NCI-H1105 treated with DMSO at 0.1 percent for 48 hours (cell line): ENCODE measurements at places on chromosomes 2 and 18.

GRCh38 chr2:220847589-220847988, 724.5 kb downstream of the EPHA4 start:
- DNase-seq, result no peak

- no peak for DNase-seq
These were observed 132.3 kb upstream of the PELI1 start for GRCh38 chr2:64276417-64277095.

DNA sequence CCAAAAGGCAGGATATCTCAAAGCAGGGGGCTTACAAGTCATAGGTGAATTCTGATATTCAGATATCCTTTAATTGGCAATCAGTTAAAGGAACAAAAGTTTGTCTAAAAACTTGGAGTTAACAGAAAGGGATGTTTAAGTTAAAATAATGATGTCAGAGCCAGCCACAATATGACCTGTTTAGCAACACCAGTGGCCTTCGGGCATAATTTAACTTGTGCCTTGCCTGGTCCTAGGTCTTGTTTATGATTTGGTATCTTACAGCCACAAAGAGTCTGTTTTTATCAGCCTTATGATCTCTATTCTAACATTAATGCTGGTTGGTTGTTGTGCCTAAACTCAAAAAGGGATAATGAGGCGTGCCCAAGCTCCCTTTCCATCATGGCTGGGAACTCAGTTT, 252.9 kb downstream of the RNF152 start:
- DNase-seq, result no peak

DNA sequence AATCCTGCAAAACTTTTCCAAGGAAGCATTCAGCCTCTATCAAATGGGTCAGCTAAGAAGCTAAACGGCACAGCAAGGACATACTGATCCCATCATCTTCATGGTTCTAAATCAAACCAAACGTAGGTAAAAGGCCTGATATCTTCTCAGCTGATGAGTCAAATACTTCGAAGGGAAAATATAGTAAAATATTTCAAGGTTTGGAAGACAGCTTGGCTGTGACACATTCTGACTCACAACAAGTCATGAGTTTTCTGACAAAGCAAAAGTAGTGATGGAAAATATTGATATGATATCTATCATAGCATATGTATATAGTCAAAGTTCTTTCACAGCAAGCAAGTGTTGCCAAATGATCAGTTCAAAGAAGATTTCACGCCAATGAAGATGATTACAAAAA, 31.5 kb downstream of the DOCK10 start:
- no peak for DNase-seq

DNA sequence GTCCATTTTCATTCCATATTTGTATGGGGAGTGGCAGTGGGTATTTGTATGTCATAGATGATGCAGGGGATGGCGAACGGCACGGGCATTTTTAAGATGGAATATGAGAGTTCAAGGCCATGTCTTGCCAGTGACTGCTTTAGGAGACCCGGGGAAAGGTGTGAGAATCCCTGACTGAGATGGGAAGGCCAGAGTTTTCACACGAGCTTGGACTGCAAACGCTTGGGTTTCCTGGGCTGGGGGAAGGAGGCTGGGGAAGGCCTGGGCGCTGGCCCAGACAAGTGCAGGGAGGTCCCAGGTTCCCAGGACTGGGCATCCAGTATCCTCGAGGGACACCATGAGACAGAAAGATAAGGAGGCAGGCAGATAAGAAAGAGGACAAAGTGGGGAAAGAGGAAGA, 35.2 kb downstream of the CNGA3 start:
- DNase-seq, result no peak

- DNase-seq, result no peak
These were observed 200.3 kb upstream of the ID2 start for GRCh38 chr2:8481463-8482009.

DNA sequence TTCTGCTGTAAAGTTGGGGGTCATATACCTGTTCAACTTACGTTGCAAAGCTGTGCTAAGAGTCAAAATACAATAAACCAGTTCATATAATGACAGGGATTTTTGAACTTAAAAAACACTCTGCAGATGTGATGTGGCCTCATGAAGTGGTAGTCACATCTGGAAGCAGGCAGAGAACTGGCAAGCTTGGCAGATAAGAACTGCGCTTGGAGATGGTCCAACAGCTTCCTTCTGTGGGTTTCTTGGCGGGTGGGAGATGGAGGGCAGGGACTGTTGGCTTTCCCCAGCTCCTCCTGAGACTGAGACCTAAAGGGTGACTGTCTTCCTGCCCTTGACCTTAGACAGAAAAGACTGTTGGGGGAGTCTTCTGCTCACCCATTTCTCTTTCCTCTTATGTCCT, 140.4 kb downstream of the CTIF start:
- DNase-seq, result no peak

DNA sequence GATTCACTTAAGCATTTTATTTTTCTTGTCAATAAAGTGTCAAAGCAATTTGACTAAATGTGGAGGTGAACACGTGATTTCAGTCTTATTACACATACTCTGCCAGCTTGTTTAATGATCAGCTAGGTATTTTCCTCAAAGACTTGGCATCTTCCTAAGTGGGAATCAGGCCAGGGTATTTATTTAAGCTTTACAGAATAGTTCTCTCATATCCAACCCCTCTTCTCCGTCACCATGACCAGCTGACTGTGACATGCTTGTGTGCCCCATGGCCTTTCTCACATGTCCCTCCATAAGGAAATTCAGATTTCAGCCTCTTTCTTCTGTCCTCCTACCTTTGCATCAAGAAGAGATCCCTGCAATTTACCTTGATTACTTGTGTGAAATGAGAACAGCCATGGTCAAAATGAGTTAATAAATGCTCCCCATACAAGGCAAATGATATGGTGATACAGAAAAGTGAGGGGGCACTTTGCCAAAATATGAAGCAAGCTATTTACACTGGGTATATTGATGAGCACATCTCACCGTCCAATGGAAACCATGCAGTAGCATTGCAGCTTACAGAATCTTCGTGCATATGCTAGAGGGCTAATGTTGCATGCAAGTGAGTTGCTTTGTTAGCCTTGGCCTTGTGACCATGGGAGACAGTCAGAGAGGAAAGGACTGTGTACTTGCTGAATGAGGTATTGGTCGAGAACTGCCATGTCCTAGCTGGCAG, 202.2 kb downstream of the RNF152 start:
- DNase-seq, result no peak

- peak; percentile 34 for DNase-seq
These were observed 786 bp downstream of the POLE4 start for GRCh38 chr2:74959106-74959751.

- no peak for DNase-seq
These were observed 74.8 kb downstream of the AKAIN1 start for GRCh38 chr18:5122272-5122671.

- no peak for DNase-seq
These were observed 25.0 kb downstream of the SFT2D3 start for GRCh38 chr2:127726158-127726880.

- DNase-seq, result no peak
These were observed 1.2 kb downstream of the CPSF3 start for GRCh38 chr2:9424447-9425164.

DNA sequence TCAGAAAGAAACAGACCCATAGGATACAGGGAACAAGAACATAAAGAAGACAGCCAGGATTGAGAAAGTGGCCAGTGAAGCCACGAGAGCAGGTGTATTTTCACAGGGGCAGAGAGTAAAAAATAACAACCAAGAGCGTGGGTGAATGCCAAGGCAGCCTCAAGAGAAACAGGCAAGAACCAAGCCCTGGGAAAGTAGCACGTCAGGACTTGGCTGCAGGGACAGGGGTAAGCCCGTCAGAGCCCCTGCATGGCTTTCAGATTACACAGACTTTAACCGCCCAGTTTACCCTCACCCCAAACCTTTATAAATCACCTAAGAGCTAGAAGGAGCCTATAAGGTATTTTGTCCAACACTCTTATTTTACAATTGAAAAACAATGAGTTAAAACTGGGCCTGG, 43.7 kb downstream of the ARL4C start:
- no peak for DNase-seq

DNA sequence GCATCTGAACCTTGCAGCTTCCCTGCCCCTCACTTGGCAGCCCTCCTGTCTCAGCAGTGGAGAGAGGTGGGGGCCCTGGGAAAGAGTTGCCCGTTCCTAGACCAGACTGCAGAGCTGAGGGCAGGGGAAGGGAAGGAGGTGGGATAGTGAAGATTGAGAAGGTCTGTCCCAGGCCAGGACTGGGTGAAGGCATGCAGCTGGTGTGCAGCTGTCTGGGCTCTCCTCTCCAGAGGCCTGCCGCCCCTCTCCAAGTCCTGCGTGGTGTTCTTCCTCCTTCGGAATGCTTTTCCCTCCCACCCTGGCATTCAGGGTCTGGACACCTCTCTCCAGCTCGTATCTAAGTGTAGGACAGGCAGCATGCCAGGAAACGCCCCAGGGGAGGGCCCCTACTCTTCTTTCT, 323.5 kb downstream of the CELF4 start:
- DNase-seq, result no peak

DNA sequence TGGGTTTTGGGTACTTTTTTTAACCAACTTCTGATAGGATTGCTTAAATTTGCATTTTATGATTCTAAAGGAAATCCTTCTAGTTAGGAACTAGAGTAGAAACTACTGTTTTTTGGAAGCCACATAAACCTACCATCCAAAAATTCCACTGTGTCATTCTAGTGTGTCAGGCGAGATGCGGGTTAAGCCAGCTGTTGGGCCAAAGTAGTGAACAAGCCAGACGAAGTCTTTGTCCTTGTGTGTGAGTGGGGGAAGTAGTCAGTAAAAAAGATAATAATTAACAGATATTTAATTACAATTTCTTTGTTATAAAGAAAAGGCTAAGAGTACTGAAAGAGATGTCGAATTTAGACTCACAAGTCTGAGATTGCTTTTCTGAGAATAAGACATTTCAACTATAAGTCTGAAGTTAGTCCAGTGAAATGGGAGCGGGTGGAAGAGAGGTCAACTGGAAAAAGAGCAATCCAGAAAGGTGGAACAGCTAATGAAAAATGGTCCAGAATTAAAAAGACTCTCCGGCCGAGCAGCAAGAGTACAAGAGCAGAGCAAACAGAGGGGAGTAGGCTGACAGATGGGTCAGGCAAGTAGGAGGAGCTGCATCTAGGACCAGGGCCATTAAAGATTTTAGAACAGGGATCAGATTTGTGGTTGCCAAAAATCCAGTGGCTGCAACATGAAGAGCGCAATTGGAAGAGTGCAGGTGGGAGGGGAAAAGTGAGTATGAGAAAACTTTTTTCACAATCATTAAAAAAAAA, 1.5 kb downstream of the EPB41L5 start:
- DNase-seq, result no peak

DNA sequence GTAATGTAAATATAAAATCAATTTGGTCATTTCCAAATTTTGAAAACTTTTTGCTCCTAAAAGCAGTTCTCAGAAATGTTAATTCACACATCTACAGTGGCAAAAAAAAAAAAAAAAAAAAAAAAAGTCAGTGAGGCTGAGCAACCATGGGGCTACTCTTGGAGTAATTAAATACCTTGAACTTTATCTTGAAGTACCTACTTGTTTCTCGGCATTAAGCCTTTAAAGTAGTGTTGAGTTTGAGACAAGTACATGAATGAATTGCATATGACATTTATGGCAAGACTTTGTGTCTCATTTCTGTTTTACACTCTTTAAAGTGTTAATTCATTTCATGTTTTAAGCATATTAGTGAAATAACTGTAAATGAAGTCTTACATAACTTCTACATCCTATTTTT, 613.3 kb downstream of the XIRP2 start:
- DNase-seq, result no peak

GRCh38 chr2:43542285-43542933, 53.4 kb downstream of the THADA start:
- DNase-seq, result peak; percentile 35

GRCh38 chr2:213002383-213002782, 149.0 kb downstream of the IKZF2 start:
- no peak for DNase-seq

- DNase-seq, result no peak
These were observed 12.5 kb upstream of the GEMIN6 start for GRCh38 chr2:38765551-38765950.

GRCh38 chr2:603869-604268, 73.3 kb downstream of the TMEM18 start:
- DNase-seq, result no peak

DNA sequence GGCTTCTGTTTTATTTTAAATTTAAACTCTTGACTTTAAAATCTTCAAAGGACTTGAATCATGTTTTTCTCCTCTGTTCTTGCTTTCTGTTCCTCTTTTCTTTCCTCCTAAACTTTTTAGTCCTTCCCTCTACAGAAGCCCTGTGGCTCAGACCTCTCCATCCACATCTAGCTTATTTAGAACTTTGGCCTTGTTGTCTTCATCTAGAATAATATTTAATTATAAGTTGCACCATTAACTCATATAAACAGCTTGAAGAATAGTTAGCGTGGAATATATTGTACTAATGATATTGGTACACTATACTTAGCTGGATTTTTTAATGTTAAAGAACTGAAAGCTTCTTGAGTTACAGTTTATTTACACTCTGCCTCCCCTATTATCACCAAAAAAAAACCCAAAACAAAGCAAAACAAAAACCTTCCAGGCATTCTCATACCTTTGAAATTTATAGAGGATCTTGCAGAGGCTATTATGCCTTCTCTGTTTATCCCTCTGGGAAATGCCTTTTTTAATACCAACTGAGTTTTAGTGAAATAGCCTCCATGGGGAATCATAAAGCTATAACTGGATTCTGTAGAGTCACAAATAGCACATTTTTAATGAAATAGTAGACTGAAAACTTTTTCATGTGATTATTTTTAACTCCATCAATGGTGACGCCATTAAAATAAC, 9.2 kb upstream of the CCDC141 start:
- DNase-seq, result no peak

DNA sequence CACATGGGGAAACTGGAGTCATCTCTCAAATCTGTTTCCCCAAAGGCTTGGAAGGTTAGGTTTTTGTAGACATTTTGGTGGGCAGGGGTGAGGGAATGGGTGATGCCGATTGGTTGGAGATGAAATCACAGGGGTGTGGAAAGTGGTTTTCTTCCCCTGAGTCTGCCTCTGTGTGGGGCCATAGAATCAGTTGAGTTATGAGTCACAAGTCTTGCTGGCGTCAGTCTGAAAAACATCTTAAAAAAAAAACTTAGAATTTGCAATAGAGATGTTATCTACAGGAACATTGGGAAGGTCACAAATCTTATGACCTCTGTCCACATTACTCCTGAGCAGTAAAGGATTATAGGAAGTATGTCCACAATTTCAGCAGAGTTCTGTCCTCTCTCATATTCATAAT, 314.6 kb downstream of the CNTNAP5 start:
- DNase-seq, result no peak

DNA sequence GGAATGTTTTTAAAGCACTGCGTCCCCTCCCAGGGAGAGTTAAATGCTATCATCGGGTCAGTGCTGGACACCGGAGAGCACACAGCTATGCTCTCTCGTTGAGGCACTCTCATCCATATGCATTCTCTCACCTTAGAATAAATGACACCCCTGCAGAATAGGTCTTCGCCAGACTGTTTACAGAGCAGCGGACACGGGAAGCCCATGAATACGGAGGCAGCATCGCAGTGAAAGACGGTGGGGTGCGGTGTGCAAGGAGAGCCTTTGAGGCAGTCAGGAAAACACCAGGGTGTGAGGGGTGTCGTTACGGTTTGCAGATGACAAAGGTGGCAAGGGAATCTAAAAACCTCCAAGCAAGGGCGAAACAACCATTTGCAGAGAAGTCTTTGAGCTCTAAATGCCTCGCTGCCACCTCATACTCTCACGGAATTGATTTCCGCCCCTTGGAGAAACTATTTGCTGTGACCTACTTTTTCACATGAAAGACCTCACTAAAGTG, 169.2 kb upstream of the FHL2 start:
- DNase-seq, result no peak
